Articular chondrocyte of knee joint (primary cell): ENCODE measurements at places on chromosomes 6 and 20. TPM values are rescaled to one million over a fixed set of nuclear protein-coding genes. Genes with fewer than 3 reads are reported as not detected.

Gene HMGCLL1
- total RNA-seq = 0.13 TPM in 1 of 2 replicates, not detected in the other

Gene ZBP1
- total RNA-seq = not detected in 2 replicates

Gene HSPA12B
- 0.13 and 0.22 TPM in 2 replicates for total RNA-seq

Gene PANK2
- total RNA-seq = 52.4 and 71.0 TPM in 2 replicates

Gene PRSS35
- total RNA-seq = 1.3 and 2.9 TPM in 2 replicates

Gene FOXA2
- total RNA-seq = not detected in 2 replicates

Gene C20orf204
- total RNA-seq = 1.2 and 1.4 TPM in 2 replicates

Gene SIRPG
- total RNA-seq = not detected in 2 replicates

Gene SLC22A16
- total RNA-seq = not detected in 2 replicates
